Stimulated activated CD8-positive, alpha-beta memory T cell treated with anti-CD3 and anti-CD28 coated beads, Interleukin-15, amount 100 ng/mL, for 4 hours (primary cell): ENCODE measurements at places on chromosomes 5 and 9.

- DNase-seq, result no peak
These were observed 47.8 kb upstream of the CD180 start for GRCh38 chr5:67244345-67244793.

- peak; percentile 42 for DNase-seq
These were observed at the start of gene FNBP1 for GRCh38 chr9:130042885-130043653. TSS of gene FNBP1 (minus strand) at chr9:130043189. CDS start at chr9:130042975, 214 bp downstream.

- DNase-seq, result no peak
These were observed 203.3 kb upstream of the CDH9 start for GRCh38 chr5:27241564-27242257.

DNA sequence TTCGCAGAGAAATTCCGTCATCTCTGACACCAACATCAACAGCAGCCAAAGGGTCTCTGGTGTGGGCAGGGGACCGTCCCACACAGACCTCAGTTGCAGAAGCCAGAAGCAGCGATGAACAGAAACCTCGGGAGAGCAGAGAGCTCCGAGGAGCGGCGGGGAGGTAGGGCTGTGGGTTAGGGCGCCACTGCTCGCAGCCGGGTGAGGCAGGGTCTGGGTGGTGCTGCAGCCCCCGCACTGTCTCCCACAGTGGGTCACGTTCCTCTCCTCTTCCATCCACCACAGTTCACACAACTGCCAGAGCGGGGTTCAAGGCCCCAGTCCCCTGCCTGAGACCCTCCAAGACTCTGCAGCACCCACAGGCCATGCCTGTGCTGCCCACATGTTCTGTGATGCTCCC lies 99.9 kb downstream of the OLFM1 start:
- DNase-seq, result no peak

DNA sequence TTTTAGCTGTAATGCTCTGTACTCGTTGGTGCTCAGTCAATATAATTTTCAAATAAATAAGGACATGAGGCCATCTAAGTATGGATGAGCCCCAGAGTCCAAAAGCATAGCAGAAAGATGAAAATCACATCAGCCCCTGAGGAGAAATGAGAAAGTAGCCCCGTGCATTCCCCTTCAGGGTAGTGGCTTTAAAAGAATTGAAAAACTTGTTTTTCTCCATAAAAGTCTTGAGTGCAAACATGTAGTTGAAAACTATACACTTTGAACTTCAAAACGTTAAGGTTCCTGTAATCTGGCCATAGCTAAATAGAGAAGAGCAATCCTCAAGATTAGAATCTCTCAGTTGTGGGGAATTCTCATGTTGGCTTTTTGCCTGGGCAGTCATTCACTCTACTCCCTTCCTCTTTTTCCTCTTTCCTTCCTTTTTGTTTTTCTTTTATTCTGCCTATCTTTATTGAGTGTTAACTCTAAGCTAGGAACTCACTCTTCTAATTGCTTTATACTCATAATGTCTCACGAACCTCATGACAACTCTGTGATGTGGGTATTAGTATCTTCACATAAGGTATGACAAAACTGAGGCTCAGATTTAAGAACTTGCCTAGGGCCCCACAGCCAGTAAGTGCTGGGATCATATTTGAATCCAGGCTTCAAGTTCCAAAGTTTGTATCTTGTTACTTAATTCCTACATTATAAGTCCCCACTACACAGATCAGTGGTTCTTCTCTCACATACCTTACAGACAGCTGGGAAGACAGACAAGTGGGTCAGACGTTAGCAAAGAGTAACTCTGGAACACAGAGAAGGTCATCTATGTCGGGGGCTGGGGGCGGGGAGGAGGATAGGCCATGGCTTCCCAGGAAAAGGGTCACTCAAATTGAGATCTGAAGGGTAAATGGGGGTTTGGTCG lies 46.4 kb upstream of the ABCA1 start:
- DNase-seq, result no peak

- DNase-seq, result no peak
These were observed 250.8 kb upstream of the KLF4 start for GRCh38 chr9:107740088-107740980.

- no peak for DNase-seq
These were observed 74.7 kb downstream of the WWC1 start for GRCh38 chr5:168366116-168366515.

DNA sequence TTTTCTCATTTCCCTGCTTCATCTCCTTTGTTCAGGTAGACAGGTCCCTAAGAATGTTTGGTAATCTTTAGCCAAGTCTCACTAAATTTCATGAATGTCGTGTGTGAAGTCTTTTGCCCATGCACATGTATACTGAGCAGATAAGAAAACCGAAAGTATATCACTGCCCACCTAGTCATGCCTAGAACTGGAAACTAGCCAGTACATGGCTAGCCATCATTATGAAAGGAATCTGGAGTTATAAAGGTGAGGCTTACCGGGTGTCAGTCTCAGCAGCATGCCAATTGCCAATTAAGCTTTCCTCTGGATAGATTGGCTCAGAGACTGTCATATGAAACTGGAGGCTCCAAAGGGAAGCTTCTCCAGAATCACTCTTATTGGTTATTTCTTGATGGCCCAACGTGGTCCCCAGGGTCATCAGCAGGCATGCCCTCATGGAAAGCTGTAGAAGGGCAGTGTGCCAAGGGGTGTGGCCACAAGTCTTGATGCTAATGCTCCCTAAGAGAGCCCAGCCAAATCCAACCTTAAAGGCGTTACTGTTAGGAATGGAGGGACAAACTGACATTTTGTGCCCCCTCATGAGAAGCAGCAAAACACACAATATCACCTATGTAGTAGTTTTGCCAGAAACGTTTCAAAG lies 307.3 kb upstream of the PIK3R1 start:
- no peak for DNase-seq

DNA sequence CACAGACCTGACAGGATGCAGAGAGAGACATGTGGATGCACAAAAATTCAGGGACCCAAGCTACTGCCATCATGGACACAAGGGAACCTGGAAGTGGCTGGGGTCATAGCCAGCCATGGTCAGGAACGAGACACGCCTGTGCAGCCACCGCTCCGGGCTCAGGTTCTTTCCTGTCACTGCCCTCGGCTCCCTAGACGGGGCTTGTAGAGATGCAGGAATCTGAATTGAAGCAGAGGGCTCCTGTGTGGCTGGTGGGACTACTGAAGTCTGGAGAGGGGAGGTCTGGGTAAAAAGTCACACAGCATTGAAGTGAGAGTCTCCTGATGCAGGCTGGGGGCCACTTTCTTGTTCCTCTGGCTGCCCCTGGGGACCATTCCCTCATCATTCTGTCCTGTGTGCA lies 32.3 kb upstream of the PTGS1 start:
- no peak for DNase-seq

GRCh38 chr5:146425023-146425422 lies 22.1 kb upstream of the TCERG1 start:
- DNase-seq, result no peak

DNA sequence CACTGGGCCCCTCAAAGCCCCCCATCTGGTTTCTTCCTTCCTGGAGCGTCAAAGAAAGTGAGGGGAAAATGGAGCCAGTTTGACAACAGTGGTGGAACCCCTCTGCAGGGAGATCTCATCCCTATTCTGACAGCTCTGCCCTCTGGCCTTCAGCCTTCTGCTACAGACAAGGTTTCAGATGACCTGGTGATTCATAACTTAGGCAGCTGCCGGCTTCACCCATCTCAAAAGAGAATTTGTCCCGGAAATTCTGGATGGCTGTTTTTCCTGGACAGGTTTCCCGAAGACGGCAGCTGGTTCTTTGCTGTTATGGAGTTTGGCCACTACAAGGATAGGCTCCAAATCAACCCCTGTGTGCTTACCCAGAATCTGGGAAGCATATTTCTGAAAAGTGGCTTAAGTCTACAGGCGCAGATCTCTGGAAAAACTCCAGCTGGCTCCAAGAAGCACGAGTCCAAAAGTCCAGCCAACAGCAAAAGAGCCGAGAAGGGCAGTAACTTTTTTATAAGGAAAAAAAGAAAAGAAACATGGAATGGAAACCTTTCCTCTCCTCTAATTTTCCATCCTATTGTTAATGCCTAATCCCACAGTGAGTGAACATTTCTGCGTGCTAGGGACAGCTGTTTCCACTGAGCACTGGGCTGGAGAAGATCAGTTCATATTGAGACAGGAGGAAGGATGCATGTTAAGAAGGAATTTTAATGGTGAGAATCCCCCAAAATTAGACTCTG lies 54.5 kb downstream of the ZNF366 start:
- DNase-seq, result no peak

- no peak for DNase-seq
These were observed 83.3 kb downstream of the MLLT3 start for GRCh38 chr9:20538956-20539355.

DNA sequence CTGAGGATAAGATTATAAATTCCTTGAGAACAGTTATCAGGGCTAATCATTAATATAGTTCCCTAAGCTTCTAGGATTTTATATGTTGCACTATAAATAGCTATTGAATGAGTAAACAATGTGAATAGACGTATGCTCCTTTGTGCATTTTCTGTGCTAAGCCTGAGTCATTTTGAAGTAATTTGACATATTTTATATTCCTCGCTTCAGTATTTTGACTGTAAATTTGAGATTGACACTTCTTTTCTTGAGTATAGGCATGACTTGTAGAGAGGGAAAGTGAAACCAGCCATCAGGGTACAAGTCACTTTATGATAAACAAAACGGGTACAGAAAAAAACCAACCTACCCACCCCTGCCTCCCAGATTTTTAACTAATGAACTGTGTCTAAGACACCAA lies 367.7 kb upstream of the PRR16 start:
- DNase-seq, result no peak

- DNase-seq, result no peak
These were observed 596.9 kb downstream of the PDE4D start for GRCh38 chr5:59296317-59297264.

- no peak for DNase-seq
These were observed 287.2 kb downstream of the TMEM232 start for GRCh38 chr5:110439296-110439695.

- DNase-seq, result no peak
These were observed 972.8 kb downstream of the DTWD2 start for GRCh38 chr5:118015511-118015910.

- DNase-seq, result no peak
These were observed 111.1 kb upstream of the S1PR3 start for GRCh38 chr9:88880199-88880598.

- no peak for DNase-seq
These were observed 57.9 kb downstream of the PBX3 start for GRCh38 chr9:125805057-125805456.

GRCh38 chr9:117191504-117192261 lies 223.2 kb downstream of the ASTN2 start:
- no peak for DNase-seq

- DNase-seq, result no peak
These were observed 556.3 kb upstream of the RGMB start for GRCh38 chr5:98217138-98217537.

GRCh38 chr9:121067640-121068039 lies 7.1 kb upstream of the CNTRL start:
- DNase-seq, result no peak

DNA sequence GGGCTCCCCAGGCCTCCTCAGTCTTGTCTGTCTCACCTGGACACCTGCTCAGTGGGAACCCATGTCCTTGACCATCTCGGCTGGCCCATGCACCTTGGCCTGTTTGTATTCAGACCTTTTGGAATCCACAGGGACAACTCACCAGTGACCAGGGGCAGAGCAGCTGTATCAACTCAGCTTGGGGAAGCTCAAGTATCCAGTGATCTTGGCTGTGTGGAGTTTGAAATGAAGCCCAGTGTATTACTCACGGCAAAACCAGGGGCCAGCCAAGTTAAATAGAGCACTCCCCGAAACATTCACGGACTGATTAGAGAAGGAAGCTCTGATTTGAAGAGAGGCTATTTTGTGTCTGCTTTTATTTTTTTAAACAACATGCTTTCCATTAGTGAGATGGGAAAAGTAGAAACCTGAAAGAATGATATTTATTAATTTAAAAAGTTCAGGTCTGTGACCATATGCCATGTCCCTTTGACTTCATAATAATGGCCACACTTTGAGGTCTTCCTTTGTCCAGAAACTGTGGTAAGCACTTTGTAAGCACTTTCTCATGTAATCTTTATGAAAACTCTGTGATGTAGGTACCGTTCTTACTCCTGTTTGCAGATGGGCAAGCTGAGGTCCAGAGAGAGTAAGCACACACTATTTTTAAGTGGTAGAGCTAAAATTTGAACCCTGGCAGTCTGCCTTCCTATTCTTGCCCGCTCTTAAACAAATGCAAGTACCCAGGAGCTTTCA lies 656.5 kb downstream of the BNC2 start:
- DNase-seq, result no peak

DNA sequence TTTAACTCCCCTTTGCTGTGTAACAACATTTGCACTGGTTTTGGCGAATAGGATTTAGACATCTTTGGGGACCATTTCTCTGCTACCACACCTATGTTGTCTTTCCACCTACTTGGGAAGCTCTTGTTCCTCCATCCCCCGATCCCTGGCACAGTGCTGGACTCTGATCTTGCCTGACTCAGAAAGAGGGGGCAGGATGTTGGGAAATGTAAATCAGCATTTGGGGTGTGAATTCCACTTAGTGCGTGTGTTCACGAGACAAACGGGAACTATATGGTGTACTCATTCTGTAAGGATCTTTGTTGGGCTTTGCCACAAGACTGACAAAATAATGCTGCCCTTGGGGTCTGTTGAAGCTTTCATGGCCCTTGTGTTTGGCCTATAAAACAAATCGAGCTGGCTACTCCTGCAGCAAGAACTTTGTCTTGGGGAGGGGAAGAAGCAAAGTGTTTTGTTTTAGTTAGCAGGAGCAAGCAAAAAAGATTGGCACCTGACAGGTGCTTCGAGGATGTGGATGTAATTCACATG lies 18.5 kb downstream of the TMEM268 start:
- DNase-seq, result no peak

- DNase-seq, result no peak
These were observed 177.0 kb downstream of the FGF18 start for GRCh38 chr5:171596391-171596878.

DNA sequence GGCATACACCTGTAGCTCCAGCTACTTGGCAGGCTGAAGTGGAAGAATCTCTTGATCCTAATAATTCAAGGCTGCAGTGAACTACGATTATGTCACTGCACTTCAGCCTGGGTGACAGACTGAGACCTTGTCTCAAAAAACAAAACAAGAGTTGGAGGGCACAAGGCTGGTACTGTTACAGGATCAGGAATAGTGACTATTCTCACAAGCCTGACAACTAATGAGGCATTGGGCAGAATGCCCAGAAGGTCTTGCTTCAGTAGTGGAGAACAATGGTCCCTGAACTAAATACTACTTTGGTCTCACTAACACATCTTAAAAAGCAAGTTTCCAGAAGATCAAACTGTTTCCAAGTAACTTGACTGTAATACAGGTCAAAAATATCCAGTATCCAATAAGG lies 182.9 kb upstream of the RFX3 start:
- DNase-seq, result no peak

DNA sequence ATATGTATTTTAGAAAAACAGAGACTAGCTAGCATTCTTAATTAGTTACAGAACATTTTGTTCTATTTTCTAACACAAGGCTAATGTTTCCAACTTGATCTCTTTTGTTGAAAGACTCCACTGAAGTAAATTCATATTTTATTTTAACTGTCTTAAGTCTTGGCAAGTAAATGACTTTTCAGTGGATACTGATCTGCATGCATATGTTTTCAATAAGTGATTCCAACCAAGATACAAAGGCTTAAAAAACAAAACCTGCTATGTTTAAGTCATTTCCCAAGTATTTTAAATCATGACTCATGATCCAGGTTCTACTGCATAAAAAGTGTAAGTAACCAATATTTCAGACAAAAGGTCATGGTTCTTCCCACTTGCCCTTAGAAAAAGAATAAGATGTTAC lies 5.7 kb downstream of the CDO1 start:
- no peak for DNase-seq
